ENCODE measurements at places on chromosomes 16 and 17.

DNA sequence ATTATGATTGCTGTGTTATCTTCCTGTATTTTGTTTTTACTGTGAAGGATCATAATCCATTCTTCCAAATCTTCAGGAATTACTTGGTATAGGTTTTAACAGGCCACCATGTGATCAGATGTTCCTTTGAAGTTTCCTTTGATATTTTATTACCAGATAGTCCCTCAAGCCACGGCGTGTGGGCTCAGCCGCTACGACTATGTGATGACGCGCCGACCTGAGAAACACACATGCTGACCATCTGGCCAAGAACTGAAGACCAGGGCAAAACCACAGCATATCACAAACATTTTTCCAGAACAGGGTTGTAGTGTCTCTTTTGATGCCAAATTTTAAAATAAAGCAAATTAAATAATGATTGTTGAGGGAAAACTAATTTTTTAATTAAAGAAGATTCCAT is 47.3 kb downstream of the ZCCHC14 start:
- DNase-seq: no peak

DNA sequence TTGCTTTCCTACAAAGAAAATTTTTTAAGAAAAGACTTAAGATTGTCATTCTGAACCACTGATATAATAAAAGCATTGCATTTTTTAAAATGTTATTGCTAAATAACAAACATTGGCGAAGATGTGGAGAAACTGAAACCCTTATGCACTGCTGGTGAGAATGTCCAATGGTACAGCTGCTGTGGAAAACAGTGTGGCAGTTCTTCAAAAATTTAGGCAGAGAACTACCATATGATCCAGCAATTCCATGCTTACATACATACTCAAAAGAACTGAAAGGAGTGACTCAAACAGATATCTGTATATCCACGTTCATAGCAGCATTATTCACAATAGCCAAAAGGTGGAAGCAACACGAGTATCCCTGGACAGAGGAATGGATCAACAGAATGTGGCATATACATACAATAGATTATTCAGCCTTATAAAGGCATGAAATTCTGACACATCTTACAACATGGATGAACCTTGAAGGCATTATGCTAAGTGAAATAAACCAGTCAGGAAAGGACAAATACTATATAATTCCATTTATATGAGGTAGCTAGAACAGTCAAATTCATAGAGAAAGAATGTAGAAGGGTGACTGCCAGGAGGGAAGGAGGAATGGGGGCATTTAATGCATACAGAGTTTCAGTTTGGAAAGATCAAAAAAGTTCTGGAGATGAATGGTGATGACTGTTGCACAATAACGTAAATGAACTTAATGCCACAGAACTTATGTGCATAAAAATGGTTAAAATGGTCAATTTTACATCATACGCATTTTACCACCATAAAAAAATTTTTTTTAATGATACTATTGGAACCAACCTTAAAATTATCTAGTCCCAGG is 92.1 kb downstream of the CACNG1 start:
- no peak for DNase-seq

DNA sequence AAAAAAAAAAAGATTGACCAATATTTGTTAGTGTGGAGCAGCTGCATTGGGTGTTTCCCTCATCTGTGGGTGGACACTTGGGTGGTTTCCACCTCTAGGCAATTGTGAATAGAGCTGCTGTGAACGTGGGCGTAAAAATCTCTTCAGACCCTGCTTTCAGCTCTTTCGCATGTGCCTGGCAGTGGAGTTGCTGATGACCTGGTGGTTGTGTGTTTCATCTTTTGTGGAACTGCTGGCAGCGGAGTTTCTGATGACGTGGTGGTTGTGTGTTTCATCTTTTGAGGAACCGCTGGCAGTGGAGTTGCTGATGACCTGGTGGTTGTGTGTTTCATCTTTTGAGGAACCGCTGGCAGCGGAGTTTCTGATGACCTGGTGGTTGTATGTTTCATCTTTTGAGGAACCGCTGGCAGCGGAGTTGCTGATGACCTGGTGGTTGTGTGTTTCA is 21.4 kb downstream of the ZC3H18 start:
- no peak for DNase-seq

DNA sequence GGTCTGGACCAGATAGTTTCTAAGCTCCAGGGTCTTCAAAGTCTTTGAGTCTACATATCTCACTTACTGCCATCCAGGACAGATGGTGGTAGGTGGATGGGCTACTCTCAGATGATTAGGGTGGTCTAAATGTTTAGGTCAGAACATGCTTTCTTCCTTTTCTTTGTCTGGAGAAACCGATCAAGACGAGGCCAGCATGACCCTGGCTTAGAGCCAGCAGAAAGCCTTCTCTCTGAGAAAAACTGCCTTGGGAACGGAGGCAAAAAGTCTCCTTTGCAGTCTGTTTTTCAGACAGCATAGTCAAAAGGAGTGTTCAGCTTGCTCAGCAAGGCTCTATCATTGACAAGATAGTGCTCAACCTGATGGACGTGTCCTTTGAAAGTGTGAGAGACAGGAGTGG is 48.8 kb downstream of the SPACA3 start:
- no peak for DNase-seq

DNA sequence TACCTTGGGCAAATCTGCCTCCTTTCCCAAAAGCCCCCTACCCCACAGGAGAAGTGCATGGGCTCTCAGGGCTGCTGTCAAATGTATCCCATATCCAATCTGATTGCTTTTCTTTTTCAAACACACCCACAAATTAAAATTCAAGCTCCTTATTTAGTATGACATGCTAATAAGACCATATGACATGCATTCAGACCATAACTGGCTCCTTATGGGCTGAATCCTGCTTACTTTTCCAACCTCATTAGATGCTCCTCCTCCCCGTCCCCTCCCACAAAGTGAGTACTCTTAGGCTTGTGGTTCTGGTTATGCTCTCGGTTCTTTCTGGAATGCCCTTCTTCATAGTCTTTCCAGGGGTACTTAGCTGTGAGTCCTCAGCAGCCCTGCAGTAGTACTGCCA is 59.0 kb upstream of the TOM1L1 start:
- DNase-seq: no peak

DNA sequence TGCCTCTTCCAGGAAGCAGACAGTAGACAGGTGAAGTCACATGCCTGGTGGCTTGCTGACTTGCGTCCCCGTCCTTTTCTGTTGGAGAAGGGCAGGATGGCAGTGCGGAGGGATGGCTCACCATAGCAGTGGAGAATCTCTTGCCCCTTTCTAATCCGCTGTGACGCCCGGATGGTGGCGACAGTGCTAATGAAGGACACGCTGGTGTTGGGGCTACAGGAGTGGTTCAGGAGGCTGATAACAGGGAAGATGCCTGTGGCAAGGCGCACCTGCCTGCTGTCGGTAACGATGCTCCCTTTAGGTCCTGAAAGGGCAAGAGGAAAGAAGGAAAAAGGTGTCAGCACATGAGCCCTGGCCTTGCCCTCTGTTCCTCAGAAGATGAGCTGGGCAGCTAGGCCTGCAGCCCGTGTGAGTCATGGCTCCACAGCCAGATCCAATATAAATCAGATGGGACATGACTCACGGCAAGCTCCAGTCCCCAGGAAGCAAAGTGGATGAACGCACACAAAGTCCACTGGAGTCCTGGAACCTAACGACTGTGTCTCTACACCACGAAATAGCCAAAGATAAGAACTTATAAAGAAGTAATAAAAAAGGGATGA is 25.5 kb downstream of the SERPINF1 start:
- no peak for DNase-seq

GRCh38 chr17:50339381-50339780 is 6.5 kb upstream of the XYLT2 start:
- DNase-seq: no peak

DNA sequence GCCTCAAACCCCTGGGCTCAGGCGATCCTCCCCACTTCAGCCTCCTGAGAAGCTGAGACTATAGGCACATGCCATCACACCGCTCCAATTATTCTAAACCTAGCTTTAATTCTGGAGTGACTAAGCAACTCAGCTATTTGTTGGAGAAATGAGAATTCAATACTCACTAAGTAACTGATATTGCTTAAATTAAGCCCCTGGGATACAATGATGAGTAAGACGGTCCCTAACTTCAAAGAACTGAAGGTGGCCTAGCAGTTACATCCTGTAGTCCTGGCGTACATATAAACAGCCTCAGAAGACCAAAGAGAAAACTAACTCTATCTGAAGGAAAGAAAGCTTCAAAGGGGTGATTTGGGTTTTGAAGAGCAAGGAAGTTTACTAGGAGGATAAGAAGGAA is 25.0 kb downstream of the XPO6 start:
- no peak for DNase-seq

GRCh38 chr17:70134777-70135176 is 34.6 kb upstream of the KCNJ2 start:
- no peak for DNase-seq

- no peak for DNase-seq
Observed at GRCh38 chr17:29613856-29614255, 8.9 kb downstream of the CORO6 start.

GRCh38 chr16:7185689-7186088 is 147.0 kb upstream of the RBFOX1 start:
- DNase-seq: no peak

- no peak for DNase-seq
Observed at GRCh38 chr16:85570213-85570734, 42.8 kb upstream of the GSE1 start.

- no peak for DNase-seq
Observed at GRCh38 chr17:31595076-31595475, 203.6 kb downstream of the RAB11FIP4 start.

DNA sequence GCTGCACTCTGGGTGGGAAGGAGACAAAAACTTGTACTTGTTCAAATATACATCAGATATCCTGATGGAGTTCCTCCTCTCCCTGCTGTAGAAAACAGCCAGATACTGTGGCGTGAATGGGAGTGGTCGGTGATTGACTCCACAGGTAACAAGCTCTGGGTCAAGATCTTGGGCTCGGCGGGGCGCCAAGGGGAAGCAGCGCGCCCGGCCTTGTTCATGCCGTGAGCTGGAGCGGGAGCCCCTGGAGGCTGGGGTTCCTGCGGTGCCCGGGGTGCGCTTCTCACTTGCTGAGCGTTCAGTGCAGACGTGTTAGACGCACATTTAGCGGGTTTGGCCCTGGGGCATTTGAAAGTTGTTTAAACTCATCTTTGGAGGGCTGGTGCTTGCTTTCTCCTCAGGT is 44.4 kb downstream of the BANP start:
- no peak for DNase-seq

GRCh38 chr16:2530629-2531318 is 434 bp downstream of the CEMP1 start:
- DNase-seq: no peak

GRCh38 chr16:29745121-29745852 is 503 bp downstream of the C16orf54 start:
- no peak for DNase-seq

DNA sequence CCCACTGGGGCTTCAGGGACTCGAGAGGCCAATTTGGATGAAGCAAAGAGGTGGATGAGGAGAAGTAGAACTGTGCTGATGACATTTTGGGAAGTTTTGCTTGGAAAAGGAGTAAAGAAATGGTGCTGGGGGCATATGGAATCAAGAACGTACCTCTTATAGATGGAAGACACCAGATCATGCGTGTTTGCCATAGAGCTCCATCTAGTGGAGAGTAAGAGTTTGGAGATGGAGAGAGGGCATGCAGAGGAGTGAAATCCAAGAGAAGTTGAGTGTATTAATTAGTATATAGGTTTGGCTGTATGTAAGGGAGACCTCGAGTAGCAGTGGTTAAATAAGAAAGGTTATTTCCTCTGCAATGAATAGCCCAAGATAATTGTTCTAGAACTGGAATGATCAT is 56.0 kb downstream of the SHISA6 start:
- DNase-seq: no peak

GRCh38 chr16:17347624-17348023 is 123.1 kb downstream of the XYLT1 start:
- no peak for DNase-seq

GRCh38 chr17:40722241-40722640 is 18.7 kb upstream of the KRT24 start:
- no peak for DNase-seq

- DNase-seq: no peak
Observed at GRCh38 chr16:49972280-49972679, 52.7 kb upstream of the CNEP1R1 start.

DNA sequence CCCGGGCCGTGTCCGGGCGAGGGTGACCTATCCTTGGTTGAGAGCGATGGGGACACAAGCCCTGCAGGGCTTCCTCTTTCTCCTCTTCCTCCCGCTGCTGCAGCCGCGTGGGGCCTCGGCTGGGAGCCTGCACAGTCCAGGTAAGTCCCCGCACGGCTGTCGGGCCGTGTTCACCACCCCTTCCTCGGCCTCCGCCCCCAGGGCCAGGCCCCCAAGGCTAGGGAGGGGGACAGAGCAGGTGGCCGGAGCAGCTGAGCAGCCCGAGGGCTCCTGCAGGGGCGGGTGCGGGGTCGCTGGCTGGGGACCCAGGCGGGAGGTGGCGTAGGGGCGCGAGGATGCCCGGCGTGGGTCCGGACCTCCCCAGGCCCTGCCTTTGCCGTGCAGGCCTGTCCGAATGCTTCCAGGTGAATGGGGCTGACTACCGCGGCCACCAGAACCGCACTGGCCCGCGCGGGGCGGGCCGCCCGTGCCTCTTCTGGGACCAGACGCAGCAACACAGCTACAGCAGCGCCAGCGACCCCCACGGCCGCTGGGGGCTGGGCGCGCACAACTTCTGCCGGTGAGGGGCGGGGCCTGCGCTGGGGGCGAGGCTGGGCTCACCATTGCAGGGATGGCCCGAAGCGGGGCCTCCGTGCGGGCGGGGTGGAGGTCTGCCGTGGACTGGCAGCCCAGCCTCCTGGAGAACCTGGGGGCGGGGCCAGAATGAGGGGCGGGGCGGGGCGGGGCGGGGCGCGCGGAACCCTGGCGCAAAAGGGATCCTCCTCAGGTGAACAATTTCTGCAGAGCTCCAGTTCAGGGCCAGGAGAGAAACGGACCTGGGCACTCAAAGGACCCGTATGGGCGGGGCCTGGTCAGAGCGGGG is 631 bp downstream of the KREMEN2 start:
- peak; percentile 19 for DNase-seq

DNA sequence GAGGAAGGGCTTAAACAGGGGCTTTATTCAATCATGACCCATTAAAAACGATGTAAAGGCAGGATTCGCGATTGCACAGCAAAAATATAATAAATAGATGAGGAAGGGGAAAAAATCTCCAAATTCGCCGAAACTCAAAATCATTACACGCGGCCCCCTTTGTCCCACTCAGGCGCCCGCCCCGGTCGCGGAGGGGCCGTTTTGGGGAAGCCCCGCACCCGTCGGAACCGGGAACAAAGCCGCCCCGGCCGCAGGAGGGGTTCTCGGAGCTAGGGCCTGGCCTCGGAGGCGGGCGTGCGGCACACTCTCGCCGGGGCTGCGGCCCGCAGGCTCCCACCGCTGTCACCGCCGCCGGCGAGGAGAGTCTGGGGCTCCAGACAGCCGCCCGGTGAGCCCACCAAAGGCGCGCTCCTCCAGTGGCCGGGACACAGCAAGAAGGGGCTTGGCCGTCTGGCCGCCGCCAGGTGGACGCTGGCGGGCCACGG is 521 bp downstream of the C16orf87 start:
- DNase-seq: no peak

All from NCI-H1092 (cell line).